GM04503 (cell line): ENCODE measurements at places on chromosomes 2 and 18.

DNA sequence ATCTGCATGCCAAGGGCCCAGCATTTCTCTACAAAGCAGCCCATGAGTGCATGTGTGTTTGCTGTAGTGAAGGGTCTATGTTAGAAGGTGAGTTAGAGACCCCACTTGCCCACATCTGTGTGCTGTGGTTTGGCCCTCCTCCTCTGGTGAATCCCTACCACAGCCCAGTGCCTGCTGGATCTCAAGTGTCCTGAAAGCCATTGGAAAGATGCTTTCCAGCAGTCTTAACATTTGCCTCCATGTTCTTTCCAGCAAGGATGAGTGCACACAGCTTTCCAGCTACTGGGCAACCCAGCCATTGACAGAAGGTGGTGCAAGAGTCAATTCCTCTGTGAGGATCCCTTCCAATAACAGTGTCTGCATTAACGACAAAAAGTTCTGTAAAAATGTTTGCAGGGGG, 13.6 kb downstream of the CRIM1 start:
- DNase-seq = no peak

DNA sequence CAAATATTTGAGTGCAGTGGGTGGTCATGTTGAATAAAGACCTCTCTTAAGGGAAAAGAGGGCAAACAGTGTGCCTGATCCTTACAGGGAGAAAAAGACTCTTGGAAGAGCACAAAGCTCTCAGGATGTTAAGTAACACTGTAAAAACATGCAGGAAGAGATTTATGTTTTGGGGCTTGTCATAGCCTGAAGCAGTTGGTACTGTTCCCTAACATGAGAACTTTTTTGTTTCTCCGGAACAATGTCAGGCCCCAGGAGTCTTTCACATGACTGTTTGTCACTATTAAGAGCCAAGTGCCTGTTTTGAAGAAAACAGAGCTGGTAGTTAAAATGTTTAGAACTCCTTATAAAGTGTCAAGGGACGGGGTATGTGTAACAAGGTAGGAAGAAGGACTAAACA, 83.7 kb upstream of the B3GNT2 start:
- peak; percentile 42 for DNase-seq

DNA sequence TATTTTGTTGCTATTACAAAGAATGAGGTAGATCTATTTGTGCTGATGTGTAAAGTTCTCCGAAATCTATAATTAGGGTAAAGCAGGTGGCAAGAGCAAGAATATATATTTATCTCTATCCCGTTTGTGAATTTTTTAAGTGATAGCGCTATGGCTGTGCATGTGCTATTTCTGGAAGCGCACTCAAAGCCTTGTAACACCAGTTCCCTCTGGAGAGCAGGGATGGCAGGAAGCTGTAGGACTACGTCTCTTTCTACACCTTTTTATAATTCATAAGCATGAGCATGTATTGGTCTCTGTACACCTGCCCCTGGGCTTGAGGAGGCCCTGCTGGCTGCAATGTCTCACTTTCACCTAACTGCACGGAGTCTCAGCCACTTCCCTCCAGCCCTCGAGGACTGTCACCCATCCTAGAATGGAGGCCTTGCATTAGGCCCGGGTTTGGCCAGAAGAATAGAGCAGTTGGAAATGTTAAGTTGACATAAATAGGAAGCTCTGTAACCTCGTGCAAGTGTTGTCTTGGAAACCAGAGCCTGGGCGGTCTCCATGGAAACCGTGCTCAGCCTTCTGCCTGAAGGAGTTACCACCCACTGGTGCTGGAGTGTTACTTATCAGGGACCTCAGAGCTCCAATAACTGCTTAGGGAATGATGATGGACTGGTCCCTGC, 20.9 kb downstream of the ITM2C start:
- no peak for DNase-seq

GRCh38 chr2:26421961-26422360, 20.2 kb downstream of the DRC1 start:
- no peak for DNase-seq

- no peak for DNase-seq
Measured at GRCh38 chr2:230899786-230900185, 25.3 kb downstream of the GPR55 start.

DNA sequence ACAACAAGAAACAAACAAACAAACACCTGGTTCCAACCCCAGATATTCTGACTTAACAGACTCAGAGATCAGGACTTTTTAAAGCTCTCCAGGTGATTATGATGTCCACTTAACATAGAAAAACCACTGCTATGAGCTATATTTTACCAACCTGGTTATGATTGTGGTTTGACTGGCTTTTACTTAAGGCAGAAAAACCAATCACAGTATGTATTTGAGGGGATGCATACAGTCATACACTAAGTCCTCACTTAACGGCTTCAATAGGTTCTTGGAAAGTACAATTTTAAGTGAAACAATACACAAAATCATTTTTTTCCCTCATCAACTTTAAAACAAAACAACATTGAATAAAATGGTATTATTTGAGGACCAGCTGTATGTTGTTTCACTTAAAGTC, 393.6 kb downstream of the ZEB2 start:
- DNase-seq = no peak

DNA sequence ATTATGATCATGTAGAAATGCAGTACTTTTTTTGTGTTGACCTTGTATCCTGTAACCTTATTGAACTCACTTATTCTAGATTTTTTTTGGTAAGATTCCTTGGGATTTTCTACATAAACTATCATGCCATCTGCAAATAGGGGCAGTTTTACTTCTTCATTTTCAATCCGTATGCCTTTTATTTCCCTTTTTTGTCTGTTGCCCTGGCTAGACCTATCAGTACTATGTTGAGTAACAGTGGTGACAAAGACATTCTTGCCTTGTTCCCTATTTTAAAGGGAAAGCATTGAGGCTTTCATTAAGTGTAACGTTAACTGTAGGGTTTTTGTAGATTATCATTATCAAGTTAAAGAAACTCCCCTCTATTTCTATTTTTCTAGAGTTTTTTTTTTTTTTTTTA, 92.3 kb downstream of the LYPD1 start:
- no peak for DNase-seq

- no peak for DNase-seq
Measured at GRCh38 chr2:12824351-12824777, 107.6 kb downstream of the TRIB2 start.

- no peak for DNase-seq
Measured at GRCh38 chr2:219467736-219468075, 31.0 kb upstream of the GMPPA start.

- DNase-seq = no peak
Measured at GRCh38 chr2:52805901-52806410, 961.6 kb upstream of the CHAC2 start.

GRCh38 chr2:9984217-9984739, 32.8 kb downstream of the GRHL1 start:
- DNase-seq = no peak

DNA sequence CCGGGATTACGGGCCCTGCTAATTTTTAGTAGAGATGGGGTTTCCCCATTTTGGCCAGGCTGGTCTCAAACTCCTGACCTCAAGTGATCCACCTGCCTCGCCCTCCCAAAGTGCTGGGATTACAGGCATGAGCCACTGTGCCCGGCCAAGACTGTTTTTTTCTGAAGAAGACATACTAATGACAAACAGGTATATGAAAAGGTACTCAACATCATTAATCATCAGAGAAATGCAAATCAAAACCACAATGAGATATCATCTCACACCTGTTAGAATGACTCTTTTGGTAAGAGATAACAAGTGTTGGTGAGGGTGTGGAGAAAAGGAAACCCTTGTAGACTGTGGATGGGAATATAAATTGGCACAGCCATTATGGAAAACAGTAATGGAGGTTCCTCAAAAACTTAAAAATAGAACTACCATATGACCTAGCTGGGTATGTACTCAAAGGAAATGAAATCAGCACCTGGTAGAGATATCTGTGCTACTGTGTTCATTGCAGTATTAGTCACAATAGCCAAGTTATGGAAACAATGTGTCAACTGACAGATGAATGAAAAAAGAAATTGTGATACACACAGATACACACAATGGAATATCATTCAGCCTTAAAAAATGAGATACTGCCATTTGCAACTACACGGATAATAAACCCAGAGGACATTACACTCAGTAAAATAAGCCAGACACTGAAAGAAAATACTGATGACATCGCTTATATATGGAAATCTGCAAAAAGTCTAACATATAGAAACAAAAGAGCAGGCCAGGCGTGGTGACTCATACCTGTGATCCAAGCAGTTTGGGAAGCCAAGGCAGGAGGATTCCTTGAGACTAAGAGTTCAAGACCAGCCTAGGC, 20.8 kb downstream of the SOS1 start:
- no peak for DNase-seq

- DNase-seq = no peak
Measured at GRCh38 chr2:203551778-203552177, 16.7 kb upstream of the RAPH1 start.
